ENCODE measurements at places on chromosomes 6 and 20.

DNA sequence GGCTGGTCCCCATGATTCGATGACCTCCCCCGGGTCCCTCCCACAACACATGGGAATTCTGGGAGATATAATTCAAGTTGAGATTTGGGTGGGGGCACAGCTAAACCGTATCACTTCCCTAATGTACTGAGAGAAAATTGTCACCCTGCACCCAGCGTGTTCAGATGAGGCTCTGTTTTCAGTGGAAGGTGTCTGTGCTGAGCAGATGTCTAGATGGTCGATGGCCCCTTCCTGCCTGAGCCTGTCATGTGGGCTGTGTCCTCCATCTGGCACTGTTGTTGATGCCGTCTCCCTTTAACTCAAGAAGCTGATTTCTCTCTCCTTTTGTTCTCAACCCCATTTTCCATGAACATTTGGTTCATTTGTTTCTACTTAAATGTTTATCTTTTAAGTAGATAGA lies 37.0 kb downstream of the TMEM181 start:
- no peak for DNase-seq

- no peak for DNase-seq
Measured at GRCh38 chr6:23523771-23524170, 602.2 kb upstream of the NRSN1 start.

DNA sequence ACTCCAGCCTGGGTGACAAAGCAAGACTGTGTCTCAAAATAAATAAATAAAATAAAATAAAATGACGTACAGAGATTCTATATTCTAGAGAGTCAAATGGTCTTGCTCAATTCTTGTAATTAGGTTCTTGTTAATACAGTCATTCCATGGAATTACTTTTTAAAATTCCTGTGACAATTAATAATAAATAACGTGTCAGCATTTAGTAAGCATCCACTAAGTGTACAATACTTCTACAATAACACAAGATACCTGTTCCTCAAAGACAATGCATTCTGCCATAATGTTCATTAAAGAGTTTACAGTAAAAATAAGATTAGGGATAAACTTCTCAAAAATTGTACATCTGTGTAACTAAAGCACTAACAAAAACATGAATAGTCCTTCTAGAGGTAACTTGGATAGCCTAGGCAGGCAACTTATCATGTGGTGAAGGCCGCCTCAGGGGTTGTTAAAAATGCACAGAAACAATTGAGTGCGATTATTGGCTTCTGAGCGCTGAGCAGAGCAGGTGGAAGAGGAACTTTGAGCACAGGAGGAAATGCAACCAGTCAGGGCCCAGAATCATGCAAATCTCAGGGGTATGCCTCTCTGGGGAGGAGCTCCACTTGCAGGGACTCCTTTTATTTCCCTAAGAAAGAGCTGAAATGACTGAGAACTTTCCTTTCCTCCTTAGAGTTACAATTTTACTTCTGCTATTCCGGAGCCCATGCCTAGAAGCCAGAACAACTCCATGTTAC lies 37.1 kb downstream of the QRSL1 start:
- no peak for DNase-seq

DNA sequence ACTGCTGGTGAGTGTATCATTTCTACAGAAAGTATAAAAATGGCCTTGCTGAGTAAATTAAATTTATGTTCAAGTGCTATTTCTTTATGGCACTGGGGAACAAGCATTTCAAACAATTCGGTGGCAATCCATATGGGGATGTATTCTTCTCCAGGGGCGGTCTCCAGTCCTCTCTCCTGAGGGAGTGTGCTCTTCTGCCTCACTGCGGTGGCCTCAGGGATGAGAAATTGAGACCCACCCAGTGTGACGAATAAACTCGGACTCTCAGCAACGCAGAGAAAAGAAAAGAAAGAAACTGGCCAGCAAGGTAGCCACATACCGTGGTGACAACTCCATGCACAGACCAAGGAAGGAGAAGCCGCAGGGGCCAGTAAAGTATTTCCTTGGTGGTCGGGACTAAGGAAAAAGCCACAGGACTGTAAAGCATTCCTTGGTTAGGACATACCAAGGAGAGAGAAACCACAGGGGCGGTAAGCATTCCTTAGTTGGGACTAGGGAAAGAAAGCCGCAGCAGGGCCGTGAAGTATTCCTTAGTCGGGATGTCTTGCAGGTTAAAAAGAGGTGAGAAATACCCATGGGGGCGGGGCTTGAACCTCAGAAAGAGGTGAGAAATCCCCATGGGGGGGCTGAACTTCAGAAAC lies 13.6 kb upstream of the GOPC start:
- DNase-seq, result no peak

DNA sequence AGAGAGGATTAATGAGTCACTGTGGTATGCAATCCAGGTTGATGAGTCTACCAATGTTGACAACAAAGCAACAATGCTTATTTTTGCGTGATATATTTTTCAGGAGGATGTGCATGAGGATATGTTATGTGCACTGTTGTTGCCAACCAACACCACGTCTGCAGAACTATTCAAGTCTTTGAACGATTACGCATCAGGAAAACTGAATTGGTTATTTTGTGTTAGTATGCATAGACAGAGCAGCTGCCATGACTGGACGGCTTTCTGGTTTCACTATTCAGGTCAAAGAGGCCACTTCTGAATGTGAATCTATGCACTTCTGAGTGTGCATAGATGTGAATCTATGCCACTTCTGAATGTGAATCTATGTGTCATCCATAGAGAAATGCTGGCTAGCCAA lies 134.0 kb upstream of the GRIK2 start:
- DNase-seq, result no peak

GRCh38 chr20:16485401-16485800 lies 87.8 kb downstream of the KIF16B start:
- no peak for DNase-seq

GRCh38 chr6:152184573-152184916 lies 377.1 kb downstream of the ESR1 start:
- no peak for DNase-seq

GRCh38 chr6:48883116-48883515 lies 579.9 kb downstream of the MMUT start:
- no peak for DNase-seq

DNA sequence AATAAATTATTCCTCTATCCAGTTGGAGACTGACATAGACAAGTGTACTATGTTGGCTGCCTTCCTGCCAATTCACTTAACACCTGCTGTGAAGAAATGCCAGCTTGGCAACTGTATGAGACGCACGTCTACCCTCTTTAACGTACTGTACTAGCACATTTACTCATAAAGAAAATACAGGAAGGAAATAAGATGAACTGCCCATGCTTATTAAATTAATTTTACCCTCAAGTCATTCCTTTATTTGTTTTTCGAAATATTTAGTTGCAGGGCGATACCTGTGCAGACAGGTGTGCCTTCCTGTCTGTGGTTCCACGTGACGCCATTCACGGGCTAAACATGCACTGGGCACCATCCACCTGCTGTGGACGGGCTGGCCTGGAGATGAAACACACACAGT lies 52.0 kb downstream of the PSMG4 start:
- DNase-seq, result no peak

DNA sequence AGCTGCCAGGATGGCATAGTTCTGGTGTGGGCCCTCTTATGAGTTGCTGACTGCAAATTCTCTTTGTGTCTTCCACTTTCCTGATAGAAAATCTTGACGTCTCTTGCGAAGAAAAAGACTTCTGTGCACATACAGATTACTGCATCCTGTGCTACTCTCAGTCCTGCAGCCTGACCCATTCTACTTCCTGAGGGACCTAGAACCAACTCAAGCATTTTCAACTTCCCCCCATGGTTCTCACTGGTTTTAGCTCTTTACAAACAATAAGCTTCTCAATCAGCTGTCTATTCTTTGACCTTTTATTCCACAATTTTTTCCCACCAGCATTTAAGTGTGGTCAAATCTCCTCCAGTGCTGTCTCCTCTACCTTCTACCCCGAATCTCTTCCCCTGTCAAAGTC lies 13.4 kb upstream of the KLHL32 start:
- DNase-seq, result no peak

- DNase-seq, result no peak
Measured at GRCh38 chr6:143236151-143236798, 175.6 kb downstream of the AIG1 start.

- no peak for DNase-seq
Measured at GRCh38 chr6:130070792-130071191, 52.4 kb downstream of the L3MBTL3 start.

- no peak for DNase-seq
Measured at GRCh38 chr6:105484238-105485161, 81.6 kb upstream of the PREP start.

DNA sequence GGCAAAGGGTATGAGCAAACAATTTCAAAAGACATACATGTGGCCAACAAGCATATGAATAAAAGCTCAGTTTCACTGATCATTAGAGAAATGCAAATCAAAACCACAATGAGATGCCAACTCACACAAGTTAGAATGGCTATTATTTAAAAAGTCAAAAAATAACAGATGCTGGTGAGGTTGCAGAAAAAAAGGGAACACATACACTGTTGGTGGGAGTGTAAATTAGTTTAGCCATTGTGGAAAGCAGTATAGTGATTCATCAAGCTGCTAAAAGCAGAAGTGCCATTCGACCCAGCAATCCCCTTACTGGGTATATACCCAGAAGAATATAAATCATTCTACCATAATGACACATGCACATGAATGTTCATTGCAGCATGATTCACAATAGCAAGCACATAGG lies 6.7 kb upstream of the KHDC1L start:
- DNase-seq, result no peak

GRCh38 chr20:64049060-64049877 lies at the start of gene SOX18:
Gene SOX18 (minus strand): TSS chr20:64049639. CDS start chr20:64049516, 123 bp downstream.
- DNase-seq, result no peak

GRCh38 chr20:22974354-22974753 lies 60.8 kb upstream of the SSTR4 start:
- no peak for DNase-seq

GRCh38 chr20:61664556-61665320 lies 400.9 kb downstream of the TAF4 start:
- no peak for DNase-seq

DNA sequence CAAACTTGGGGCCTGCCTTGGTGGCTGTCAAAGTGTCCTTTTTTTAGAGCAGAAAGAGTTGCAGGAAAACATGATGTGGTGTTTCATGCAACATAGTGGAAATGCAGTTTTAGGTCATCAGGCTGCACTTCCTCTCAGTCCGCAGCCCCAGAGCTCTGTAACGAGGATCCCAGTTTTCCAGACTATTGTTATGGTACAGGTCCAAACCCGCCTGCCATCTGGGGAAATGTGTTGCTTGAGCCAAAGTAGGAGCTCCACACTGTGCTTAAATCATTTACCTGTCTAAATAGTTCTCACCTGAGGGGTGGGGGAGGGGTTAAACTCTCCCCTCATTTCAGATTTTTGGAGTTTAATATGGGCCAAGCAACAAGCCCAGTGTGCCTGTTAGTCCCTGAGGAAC lies 59.8 kb downstream of the GOPC start:
- DNase-seq, result no peak
